ENCODE measurements at places on chromosomes 3 and 15.
A peak's percentile ranks its signal among the peaks of the same experiment; 100 is the strongest.

- H3K4me1 ChIP-seq: peaks cover 47% of the 10 kb centered on the region
- no peak overlapping the region for H3K27ac ChIP-seq
- H3K4me3 ChIP-seq: no peak overlapping the region
Observed at GRCh38 chr3:102084006-102084405, 234.7 kb downstream of the NFKBIZ start.

GRCh38 chr3:11211531-11212298, 57.4 kb downstream of the HRH1 start:
- H3K4me3 ChIP-seq: no peak overlapping the region
- H3K36me3 ChIP-seq: no peaks in the 10 kb centered on the region
- no peaks in the 10 kb centered on the region for H3K4me1 ChIP-seq
- DNase-seq: no peak
- H3K27me3 ChIP-seq: peaks cover 16% of the 10 kb centered on the region

GRCh38 chr3:192825657-192826200, 91.9 kb downstream of the MB21D2 start:
- H3K4me3 ChIP-seq: no peak overlapping the region
- H3K4me1 ChIP-seq: peaks cover 6% of the 10 kb centered on the region
- H3K27ac ChIP-seq: no peak overlapping the region
- no peaks in the 10 kb centered on the region for H3K36me3 ChIP-seq
- H3K27me3 ChIP-seq: no peaks in the 10 kb centered on the region
- no peak for DNase-seq

GRCh38 chr15:38085114-38085513, 150.7 kb downstream of the TMCO5A start:
- H3K36me3 ChIP-seq: no peaks in the 10 kb centered on the region
- H3K4me3 ChIP-seq: no peak overlapping the region
- H3K4me1 ChIP-seq: peaks cover 22% of the 10 kb centered on the region
- DNase-seq: no peak
- peaks cover 34% of the 10 kb centered on the region for H3K27me3 ChIP-seq

DNA sequence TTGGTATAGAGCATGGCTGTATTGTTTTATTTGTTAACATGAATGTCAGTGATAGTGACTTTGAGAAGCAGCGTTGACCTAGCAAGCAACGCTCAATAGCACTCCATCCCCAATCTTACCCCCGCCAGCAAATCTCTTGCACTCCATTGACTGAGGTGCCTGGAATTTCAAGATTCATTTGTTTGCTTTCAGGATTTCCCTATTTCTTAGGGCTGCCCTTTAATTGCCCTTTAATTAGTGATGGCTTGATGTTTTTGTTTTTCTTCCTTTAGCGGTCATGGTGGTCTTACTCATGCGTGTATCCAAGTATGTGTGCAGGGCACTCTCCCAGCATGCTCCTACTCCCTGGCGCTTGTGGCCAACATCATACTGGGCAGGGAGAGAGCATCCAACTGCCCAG, 216.8 kb upstream of the TBL1XR1 start:
- no peak overlapping the region for H3K4me3 ChIP-seq
- H3K27me3 ChIP-seq: no peaks in the 10 kb centered on the region
- H3K4me1 ChIP-seq: peaks cover 23% of the 10 kb centered on the region
- no peaks in the 10 kb centered on the region for H3K36me3 ChIP-seq

GRCh38 chr3:42801784-42802183, 2.5 kb downstream of the HIGD1A start:
- no peak overlapping the region for H3K4me3 ChIP-seq
- peaks cover 15% of the 10 kb centered on the region for H3K27me3 ChIP-seq
- peaks cover 42% of the 10 kb centered on the region for H3K36me3 ChIP-seq
- H3K4me1 ChIP-seq: peaks cover 38% of the 10 kb centered on the region

DNA sequence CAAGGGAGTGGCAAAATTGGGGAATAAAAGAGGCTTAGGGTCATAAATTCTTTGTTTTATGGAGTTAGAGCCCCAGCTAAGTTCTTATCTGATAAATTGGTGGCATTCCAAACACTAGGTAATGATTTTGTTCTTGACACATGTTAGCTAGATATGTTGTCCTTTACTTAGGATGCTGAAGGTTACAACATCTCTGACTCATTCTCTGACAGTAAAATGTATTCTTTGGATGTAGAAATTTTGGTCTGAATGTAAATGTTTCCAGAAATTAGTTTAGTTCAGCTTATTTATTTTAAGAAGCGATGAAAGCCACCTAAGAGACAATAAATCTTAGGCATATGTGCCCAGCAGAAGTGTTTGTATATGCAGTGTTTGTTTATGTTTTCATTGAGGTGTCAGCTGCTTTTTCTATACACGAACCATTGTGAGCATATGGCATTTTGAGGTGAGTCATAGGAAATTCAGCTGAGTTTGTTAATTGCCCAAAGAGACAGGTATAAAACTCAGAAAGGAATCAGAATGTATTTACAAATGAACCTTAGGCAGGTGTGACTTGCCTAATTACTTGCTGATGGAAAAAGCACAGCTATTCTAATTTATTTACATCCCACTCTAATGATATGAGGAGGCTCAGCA, 247.7 kb downstream of the AGBL1 start:
- H3K4me1 ChIP-seq: no peaks in the 10 kb centered on the region
- H3K27me3 ChIP-seq: peaks cover 57% of the 10 kb centered on the region
- H3K4me3 ChIP-seq: no peak overlapping the region
- DNase-seq: no peak

GRCh38 chr3:190387578-190388213, at the start of gene CLDN16:
CLDN16 (plus strand) TSS chr3:190388163; CDS start chr3:190388330, 167 bp downstream.
- no peak within 1 kb of the TSS for H3K27ac ChIP-seq
- peaks cover 9% of the 10 kb centered on the region for H3K27me3 ChIP-seq
- H3K36me3 ChIP-seq: no peaks in the 10 kb centered on the region
- DNase-seq: no peak
- H3K4me3 ChIP-seq: no peak within 1 kb of the TSS

DNA sequence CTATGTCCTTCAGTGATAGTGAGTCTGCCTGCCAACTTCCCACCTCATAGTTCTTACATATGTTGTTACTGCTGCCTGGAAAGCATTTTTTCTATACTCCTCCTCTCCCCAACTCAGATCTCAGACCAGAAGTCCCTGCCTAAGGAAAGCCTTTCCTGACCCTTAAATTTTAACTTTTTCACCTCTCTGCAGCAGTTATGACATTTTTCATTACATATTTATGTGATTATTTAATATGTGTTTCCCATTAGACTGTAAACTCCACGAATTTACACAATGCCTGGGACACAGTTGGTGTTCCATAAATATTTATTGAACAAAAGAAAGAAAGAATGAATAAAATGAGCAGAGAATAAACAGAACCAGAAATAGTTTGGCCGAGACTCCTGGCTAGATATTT, 125.5 kb downstream of the MITF start:
- no peaks in the 10 kb centered on the region for H3K36me3 ChIP-seq
- H3K27me3 ChIP-seq: peaks cover 3% of the 10 kb centered on the region
- H3K4me1 ChIP-seq: no peaks in the 10 kb centered on the region
- DNase-seq: no peak
- no peak overlapping the region for H3K4me3 ChIP-seq

- no peak overlapping the region for H3K27ac ChIP-seq
- no peak overlapping the region for H3K4me3 ChIP-seq
- no peak for DNase-seq
- H3K4me1 ChIP-seq: no peaks in the 10 kb centered on the region
- H3K36me3 ChIP-seq: no peaks in the 10 kb centered on the region
Observed at GRCh38 chr3:190456770-190457169, 7.1 kb upstream of the TMEM207 start.

DNA sequence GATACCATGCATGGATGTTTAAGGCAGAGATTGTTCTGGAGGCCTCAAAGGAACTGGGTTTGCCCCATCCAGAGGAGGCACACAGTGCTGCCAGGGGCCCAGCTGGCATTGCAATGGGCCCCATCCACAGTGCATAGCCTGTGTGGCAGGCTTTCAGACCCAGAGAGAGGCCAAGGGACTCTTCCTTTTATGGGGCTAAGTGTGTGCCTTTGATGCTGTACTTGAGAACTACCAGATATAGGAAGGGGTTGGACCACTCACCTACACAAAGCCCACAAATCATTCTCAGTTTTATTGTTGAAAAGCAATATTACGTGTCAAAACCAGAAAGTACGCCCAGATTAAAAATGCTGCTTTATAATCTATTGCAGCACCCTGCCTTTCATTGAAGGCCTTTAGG, 134.9 kb downstream of the EPHB1 start:
- no peak for DNase-seq
- no peaks in the 10 kb centered on the region for H3K27me3 ChIP-seq
- H3K4me3 ChIP-seq: no peak overlapping the region

- no peaks in the 10 kb centered on the region for H3K27me3 ChIP-seq
- DNase-seq: no peak
- no peak overlapping the region for H3K4me3 ChIP-seq
- peaks cover 5% of the 10 kb centered on the region for H3K36me3 ChIP-seq
- H3K27ac ChIP-seq: no peak overlapping the region
Observed at GRCh38 chr3:196546537-196546936, 21.8 kb downstream of the WDR53 start.

GRCh38 chr15:74470631-74471395, 9.9 kb upstream of the UBL7 start:
- peaks cover 67% of the 10 kb centered on the region for H3K36me3 ChIP-seq
- H3K27me3 ChIP-seq: no peaks in the 10 kb centered on the region
- no peak overlapping the region for H3K4me3 ChIP-seq
- no peak overlapping the region for H3K27ac ChIP-seq
- no peak for DNase-seq

- DNase-seq: no peak
- H3K4me3 ChIP-seq: no peak overlapping the region
- peaks cover 3% of the 10 kb centered on the region for H3K4me1 ChIP-seq
- H3K27ac ChIP-seq: no peak overlapping the region
Observed at GRCh38 chr15:34725556-34725955, 29.2 kb downstream of the GJD2 start.

DNA sequence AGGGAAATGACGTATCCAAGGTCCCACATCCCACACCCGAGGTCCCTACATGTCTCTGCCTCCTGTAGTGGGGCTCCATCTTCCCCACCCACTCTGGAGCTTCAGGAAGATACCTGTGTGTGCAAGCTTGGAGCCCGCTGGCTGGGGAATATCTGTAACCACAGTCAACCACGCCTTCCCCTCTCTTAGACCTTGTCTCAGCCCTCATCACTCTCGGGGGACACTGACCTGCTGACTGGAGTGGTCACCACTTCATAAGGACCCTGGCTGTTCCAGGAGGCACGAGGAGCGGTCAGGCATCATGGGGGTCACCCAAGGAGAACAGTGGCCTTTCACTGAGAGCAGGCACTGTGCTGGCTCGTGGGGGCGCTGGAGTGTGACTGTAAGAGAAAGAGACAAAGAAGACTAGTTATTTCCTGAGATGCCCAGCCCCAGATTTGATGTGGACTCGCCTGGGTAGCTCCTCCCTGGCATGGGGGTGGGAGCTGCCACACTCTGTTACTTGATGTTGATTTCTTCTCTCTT, 48.6 kb downstream of the CTXND1 start:
- H3K27ac ChIP-seq: no peak overlapping the region
- no peaks in the 10 kb centered on the region for H3K36me3 ChIP-seq
- H3K4me3 ChIP-seq: no peak overlapping the region
- H3K4me1 ChIP-seq: no peaks in the 10 kb centered on the region
- H3K27me3 ChIP-seq: peaks cover 25% of the 10 kb centered on the region

DNA sequence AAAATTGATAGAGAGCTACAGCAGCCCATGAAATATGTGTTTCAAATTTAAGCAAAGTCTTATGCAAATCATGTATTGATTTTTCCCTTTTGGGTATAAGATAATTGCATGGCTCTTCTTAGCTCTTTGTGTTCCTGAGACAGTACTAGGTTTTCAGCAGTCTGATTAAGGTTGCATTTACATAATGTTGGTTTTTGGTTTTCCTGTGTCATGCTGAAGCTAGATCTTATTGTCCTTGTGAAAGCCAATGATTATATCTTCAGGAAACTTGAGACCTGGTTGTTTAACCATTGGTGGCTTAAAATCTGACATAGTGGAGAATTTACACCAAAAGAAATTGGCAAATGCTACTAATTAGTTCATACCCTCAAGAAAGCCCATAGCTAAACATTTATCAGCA, 392.6 kb downstream of the ZPLD1 start:
- no peak overlapping the region for H3K27ac ChIP-seq
- no peaks in the 10 kb centered on the region for H3K4me1 ChIP-seq
- H3K4me3 ChIP-seq: no peak overlapping the region
- no peaks in the 10 kb centered on the region for H3K36me3 ChIP-seq

GRCh38 chr3:50254577-50255250, 14.2 kb upstream of the SEMA3B start:
- peaks cover 91% of the 10 kb centered on the region for H3K36me3 ChIP-seq
- no peak overlapping the region for H3K4me3 ChIP-seq
- H3K27ac ChIP-seq: peak overlapping the region; percentile 78
- no peak for DNase-seq
- H3K4me1 ChIP-seq: peaks cover 25% of the 10 kb centered on the region

DNA sequence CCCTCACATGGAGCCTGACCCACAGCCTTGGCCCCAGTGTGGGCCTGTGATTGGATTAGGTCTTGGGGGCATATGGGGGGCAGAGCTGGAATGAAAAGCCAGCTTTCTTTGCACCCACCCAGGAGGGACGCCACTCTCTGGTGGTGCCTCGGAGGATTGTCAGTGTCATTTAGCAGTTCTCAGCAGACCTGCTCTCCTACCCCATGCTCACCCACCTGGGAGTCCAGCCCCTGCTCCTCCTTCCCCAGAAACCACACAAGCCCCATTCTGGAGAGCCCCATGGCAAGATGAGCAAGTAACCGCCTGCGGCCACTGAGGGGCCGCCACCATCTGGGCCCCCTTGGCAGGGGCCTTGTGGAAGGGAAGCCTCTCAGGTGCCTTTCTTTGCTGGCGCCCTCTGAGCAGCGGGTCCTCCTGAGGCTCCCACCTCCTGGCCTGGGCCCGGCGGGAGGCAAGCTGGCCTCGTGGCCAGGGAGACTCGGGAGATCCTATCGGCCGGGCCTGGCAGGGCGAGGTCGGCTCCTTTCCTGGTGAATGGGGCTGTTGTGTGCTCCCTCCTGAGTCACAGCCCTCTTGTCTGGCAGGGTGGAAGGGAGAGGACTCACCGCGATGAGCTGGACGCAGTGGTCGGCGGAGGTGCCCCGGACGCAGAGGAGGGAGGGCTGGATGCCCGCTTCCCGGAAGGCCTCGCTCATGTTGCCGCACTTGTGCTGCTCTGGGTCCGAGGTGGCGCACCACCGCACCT, 2.3 kb downstream of the MELTF start:
- H3K27ac ChIP-seq: no peak overlapping the region
- no peaks in the 10 kb centered on the region for H3K36me3 ChIP-seq
- no peak overlapping the region for H3K4me3 ChIP-seq
- peaks cover 38% of the 10 kb centered on the region for H3K4me1 ChIP-seq

DNA sequence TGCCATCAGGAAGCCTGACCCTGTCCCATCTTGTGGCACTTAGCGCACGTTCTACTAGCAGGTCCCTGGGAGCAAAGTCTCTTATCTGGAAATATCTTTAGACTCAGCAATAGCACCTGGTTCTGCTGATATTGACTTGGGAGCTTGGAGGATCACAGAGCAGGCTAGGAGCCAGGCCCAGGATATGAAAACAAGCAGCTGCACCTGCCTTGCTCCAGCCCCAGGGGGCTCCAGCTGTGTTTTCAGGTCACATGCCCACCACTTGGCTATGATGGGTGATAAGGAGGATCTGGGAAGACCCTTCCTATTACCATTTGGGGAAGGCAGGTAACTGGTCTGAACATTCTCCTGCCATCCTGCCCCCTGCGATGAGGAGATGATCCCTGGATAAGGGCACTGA, 87.8 kb downstream of the C3orf70 start:
- H3K27ac ChIP-seq: no peak overlapping the region
- H3K4me3 ChIP-seq: no peak overlapping the region
- H3K27me3 ChIP-seq: no peaks in the 10 kb centered on the region
- H3K36me3 ChIP-seq: no peaks in the 10 kb centered on the region

All from activated T-cell treated with anti-CD3 and anti-CD28 coated beads, Interleukin-2, amount 50 U/mL, for 24 hours (primary cell).